ENCODE measurements at places on chromosomes 2 and 18. TPM values are rescaled to one million over a fixed set of nuclear protein-coding genes. Genes with fewer than 3 reads are reported as not detected.

DCDC2C gene
- total RNA-seq, result not detected

- DNase-seq, result no peak
Observed at GRCh38 chr2:219251656-219252055, 1.4 kb upstream of the TUBA4B start.

DNA sequence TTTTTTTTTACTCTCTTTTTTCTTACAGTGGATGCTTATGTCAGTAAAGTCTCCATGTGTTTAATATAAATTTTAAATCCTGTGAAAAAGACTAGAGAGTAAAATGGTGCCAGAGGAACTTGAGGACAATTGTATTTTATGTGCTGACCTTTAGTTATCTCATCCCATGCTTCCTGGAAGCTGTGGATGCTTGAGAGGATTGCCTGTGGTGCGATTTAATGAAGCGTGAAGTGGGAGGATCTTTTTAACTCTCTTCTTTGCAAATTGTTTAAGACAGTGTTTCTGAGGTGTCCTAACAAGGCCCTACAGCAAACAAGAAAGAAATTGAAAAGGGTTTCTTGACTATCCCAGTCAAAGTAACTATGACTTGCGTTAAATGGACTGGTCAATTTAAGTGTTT, 84.2 kb downstream of the DTNA start:
- DNase-seq, result no peak

CYP26B1 gene
- 3.6 TPM for total RNA-seq

- no peak for DNase-seq
Observed at GRCh38 chr2:118527571-118527970, 319.9 kb downstream of the EN1 start.

GRCh38 chr2:240255811-240256703, 115.6 kb upstream of the OTOS start:
- DNase-seq, result peak; percentile 81

NUP35 gene
- total RNA-seq, result 11.6 TPM

MBP gene
- 31.3 TPM for total RNA-seq

EHBP1 gene
- total RNA-seq, result 125 TPM

GRCh38 chr2:9714630-9715214, 83.9 kb upstream of the YWHAQ start:
- DNase-seq, result no peak

- DNase-seq, result no peak
Observed at GRCh38 chr2:85954590-85955458, 66.0 kb upstream of the ST3GAL5 start.

ADD2 gene
- total RNA-seq, result 8.6 TPM

DNA sequence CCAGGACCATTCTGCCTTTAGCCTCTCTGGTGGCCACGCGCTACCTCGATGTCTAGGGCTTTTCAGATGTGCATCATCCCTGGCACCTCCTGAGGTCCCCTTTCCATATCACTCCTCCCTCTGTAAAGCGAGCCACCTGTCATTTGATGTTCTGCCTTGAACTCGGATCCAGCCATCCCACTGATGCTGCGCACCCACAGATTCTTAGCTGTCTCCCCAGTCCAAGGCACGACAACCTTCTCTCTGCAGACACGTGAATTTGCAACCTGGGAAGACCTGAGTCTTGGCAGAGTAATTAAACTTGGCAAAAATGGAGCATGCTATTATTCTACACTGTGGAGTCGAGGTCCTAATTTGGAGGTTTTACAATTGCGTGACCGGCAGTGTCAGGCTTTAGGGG, 61.9 kb downstream of the NGEF start:
- no peak for DNase-seq

HOXD12 gene
- total RNA-seq, result not detected

All from esophagus muscularis mucosa (tissue), 4 donors.